ENCODE measurements at places on chromosomes 1 and 21.

GRCh38 chr1:236394879-236395229 is 768 bp downstream of the EDARADD start:
- no peak for DNase-seq

DNA sequence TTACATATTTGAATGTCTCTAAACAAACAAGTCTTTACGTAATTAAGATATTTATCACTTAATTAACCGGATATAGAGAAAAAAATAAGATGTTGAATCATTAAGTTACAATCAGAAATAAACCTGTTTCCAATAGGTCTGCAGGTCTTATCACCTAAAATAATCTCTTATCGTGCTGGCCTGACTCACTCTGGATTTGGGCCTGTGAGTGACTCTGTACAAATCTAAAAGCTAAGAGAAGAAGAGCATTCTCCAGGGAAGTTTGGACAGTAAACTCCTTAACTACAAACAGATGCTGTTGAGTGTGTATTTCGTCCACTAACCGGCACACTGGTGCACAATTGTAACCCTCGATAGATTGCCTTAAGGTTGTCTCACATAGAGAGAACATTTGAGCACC is 25.3 kb downstream of the CEP104 start:
- no peak for DNase-seq

DNA sequence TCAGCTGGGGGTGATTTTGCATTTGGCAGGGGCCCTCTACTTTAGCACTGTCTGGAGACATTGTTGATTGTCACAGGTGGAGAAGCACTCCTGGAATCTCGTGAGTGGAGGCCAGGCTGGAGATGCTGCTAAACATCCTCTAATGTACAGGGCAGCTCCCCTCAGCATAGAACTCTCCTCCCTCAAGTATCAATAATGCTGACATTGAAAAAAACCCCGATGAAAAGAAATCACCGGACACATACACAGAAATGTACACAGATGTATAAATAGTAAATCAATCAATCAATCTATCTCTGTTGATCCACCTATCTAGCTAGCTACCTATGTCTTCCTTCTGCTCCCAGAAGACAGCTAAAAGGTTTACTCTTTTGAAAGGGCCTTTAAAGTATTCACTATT is 89.4 kb upstream of the KCNJ15 start:
- no peak for DNase-seq

- DNase-seq, result no peak
These were observed 68.1 kb downstream of the EDEM3 start for GRCh38 chr1:184686540-184686939.

- no peak for DNase-seq
These were observed 59.2 kb upstream of the TARBP1 start for GRCh38 chr1:234538062-234538731.

- DNase-seq, result no peak
These were observed 33.2 kb downstream of the VCAM1 start for GRCh38 chr1:100752791-100753190.

- no peak for DNase-seq
These were observed 91.5 kb downstream of the IER5 start for GRCh38 chr1:181179987-181180365.

GRCh38 chr1:166153525-166154314 is 13.1 kb downstream of the FAM78B start:
- DNase-seq, result no peak

- DNase-seq, result no peak
These were observed 25.1 kb upstream of the TSPEAR start for GRCh38 chr21:44736291-44737004.

GRCh38 chr1:157274698-157275534 is 136.7 kb upstream of the ETV3 start:
- no peak for DNase-seq

DNA sequence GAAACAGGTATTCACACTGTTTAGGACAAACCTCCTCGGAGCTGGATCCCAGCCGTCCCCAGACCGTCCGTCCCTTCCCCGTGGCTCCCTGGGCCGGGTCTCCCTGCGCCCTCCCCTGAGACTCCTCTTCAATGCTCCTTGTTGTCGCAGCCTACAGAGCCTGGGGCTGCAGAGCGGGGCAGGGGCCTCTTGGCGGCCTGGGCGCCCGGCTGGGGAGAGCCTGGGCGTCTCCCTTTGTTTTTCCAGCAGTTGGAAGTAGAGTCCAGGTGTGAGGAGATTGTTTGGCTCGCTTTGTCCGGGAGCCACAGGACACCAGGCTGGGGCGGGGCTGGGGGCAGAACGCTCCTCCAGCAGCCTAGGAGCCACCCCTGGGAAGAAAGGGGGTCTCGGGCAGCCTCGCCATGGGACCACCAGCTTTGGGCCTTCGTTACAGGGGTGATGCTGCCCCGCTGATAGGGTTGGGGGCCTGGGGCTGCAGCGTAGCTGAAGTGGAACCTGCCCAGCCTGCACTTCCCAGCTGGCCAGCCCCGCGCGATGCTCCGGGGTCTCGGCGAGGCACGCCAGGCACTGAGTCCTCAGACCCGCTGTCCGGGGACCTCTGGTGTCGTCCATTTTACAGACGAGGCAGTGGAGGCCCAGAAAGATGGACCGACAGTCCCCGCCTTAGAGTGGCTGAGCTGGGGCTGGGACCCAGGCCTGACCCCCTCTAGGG is 66.9 kb downstream of the PRDM16 start:
- DNase-seq, result no peak

DNA sequence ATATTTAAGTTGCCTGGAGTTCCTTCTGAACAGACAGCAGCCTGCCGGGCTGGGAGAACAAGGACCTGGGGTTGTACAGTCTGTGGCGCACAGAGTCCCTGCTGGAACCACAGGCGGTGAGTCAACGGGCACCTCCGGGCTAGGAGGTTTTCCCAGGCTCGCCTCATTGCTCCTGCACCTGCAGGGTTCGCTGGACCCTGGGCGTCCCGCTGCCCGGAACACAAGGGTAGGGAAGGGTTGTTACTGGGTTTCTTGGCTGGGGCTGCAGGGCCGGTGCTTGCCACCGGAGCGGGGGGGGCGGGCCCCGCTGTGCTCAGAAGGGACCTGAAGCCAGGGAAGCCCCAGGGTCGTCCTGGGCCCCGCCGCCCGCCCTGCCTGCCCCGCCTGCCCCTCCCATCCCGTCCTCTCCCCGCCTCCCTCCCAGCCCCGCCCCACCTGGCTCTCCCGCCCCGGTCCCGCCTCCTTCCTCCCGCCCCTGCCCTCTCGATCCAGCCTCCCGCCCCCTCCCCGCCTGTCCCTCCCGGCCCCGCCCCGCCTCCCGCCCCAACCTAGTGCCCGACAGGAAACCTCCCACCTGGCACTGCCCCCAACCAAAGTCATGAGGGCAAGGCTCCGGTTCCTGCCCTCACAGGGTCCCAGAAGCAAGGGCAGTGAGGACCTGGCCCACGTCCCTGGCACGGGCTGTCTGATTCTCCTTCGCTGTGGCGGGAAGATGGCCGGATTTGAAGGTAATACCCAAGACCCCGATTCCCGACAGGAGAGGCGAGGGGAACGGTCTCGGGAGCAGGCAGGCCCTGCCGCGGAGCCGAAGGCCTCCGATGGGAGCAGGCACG is 6.8 kb downstream of the JMJD4 start:
- peak; percentile 92 for DNase-seq

GRCh38 chr1:51285055-51285454 is 45.3 kb downstream of the TTC39A start:
- DNase-seq, result no peak

- no peak for DNase-seq
These were observed 69.3 kb upstream of the ANGPTL3 start for GRCh38 chr1:62528015-62528414.

DNA sequence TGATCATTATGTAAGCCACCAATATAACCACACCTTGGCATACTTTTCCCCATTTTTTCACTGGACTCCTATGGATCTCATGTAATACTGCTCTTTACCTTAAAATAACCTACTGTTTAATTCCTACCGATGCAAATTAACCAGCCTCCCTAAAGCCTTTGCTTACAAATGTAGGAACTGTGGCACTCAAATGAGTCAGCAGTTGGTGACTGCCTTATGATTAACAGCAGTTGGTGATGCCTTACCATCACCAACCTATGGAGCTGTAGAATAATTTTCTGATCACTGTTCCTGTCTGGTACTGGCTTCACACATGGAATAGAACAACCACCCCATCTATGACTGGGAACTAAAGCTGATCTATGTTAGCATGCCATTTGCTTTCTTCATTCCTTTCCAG is 7.8 kb upstream of the NUDT17 start:
- DNase-seq, result no peak

- DNase-seq, result no peak
These were observed 8.4 kb upstream of the CDC14A start for GRCh38 chr1:100343897-100344296.

DNA sequence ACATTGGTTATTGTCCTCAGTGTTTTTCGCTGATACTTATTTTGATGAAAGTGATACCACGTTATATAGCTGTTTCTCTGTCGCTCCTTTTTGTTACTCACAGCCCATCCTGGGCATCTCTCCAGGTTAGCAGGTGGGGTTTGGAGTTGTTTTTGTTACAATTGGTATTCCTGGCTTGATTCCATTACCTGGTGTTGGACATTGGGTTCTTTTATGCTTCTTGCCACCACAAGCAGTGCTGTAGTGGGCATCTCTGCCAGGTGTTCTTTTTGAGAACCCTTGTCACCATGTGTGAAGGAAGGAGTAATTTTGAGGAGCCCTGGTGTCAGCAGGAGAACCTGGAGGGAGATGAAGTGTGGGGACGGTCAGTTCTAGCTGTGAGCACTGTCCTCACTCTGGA is 47.5 kb upstream of the PWP2 start:
- DNase-seq, result no peak

DNA sequence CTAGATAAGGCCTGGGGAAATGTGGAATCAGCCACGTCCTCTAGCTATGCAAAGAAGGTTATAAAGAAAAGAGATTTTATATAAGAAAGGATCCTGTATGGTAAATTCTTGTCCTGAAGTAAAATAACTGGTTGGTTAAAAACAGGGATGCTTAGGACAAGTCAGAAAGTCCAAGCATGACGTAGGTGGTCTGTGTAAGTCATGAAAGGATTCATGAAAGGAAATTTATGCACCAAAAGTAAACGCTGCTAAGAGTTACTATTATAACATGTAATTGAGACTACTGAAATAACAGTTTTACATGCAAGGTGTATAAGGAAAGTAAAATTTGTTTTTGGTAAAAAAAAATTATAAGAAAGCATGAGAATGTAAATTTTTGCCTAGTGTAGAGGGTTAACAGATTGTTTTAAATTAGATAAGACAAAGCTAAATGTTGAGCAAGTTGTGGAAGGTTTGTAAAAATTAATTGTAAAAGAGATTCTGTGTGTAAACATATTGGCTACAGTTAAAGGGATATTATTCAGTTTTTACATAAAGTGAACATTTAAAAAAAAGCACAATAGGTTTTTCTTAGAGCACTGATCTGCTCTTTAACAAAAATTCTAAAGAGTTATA is 43.9 kb downstream of the PIGK start:
- DNase-seq, result no peak

GRCh38 chr1:146021050-146021445 is 487 bp downstream of the HJV start:
- DNase-seq, result no peak

DNA sequence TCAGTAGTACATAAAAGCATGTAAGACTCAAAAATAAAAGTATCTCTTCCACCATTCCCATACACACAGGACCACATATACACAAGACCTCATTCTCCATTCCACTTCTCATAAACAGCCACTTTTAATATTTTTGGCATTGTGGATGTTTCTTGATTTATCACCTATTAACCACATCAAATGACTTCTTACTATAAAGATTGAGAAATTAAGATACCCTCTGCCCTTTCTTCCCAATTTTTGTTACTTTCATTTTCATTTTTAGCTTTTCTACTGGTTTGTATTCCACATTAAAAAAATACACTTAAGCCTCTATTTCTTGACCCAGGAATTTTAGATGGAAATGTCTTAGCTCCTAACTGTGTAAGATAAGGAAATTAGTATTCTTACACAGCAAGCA is 22.8 kb downstream of the AKT3 start:
- DNase-seq, result no peak

DNA sequence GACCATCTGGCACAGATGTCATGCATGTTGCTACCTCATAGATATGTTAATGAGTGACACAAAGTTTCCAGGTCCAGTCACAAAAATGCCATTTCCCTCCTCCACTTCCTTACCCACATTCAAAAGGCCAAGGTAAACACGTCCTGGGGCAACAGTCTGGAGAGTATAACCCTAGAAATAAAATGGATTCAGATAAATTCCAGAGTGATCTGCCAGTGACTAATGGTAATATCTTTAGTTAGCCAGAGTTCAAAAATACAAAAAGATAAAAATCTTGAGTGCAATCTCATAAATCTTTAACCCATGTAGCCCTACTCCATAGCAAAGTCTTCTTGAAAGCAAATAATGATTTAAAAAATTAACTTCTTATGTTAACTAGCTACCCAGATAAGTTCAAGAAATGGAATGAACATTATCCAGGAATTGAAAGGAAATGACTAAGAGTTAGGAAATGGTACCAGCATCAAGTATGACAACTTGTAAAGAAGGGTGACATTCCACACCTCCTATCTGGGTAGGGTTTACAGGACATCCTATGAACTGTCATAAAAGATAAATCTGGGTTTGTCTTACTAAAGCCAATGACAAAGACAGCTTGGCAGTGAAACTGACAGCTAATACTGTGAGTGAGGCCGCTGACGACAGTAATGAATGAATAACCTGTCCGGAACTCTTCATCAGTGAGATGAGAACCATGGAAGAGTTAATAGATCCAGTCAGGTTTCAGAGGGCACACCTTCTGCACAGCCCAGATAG is 18.1 kb downstream of the RGS2 start:
- DNase-seq, result no peak

DNA sequence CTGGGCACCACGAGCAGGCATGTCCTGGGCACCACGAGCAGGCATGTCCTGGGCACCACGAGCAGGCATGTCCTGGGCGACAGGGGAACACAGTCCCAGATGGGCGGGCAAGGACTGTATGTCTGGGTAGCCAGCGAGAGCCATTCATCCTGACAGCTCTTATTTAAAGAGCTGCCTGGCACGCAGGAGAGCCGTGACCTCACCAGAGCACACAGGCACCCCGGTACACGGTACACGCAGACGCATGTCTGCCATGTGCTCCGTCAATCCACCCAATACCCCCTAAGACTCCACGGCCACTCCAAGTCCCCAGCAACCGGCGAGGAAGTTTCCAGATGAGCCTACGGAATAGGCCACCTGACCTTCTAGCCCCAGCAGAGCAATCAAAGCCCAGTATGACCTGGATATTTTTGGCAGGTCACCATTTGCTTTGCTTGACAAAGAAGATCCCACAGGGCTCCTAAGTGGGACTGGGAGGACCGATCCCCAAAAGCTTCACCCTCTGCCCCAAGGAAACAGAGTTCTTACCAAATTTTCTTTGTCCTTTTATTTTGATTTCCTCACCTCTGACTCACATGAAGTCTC is 51.7 kb downstream of the CASZ1 start:
- DNase-seq, result no peak
